Stimulated activated naive CD8-positive, alpha-beta T cell treated with anti-CD3 and anti-CD28 coated beads, Interleukin-15, amount 100 ng/mL, for 72 hours (primary cell): ENCODE measurements at places on chromosomes 2 and 18.

GRCh38 chr2:209790066-209790728, 18.6 kb downstream of the UNC80 start:
- no peak for DNase-seq

GRCh38 chr2:74525717-74526648, at the start of gene DQX1:
TSS of gene DQX1 (minus strand) at chr2:74526231. CDS start at chr2:74525729, 502 bp downstream.
- DNase-seq, result no peak

- DNase-seq, result no peak
Observed at GRCh38 chr2:109175350-109175678, 46.3 kb downstream of the SH3RF3 start.

GRCh38 chr2:159165048-159165447, 121.5 kb downstream of the WDSUB1 start:
- no peak for DNase-seq

DNA sequence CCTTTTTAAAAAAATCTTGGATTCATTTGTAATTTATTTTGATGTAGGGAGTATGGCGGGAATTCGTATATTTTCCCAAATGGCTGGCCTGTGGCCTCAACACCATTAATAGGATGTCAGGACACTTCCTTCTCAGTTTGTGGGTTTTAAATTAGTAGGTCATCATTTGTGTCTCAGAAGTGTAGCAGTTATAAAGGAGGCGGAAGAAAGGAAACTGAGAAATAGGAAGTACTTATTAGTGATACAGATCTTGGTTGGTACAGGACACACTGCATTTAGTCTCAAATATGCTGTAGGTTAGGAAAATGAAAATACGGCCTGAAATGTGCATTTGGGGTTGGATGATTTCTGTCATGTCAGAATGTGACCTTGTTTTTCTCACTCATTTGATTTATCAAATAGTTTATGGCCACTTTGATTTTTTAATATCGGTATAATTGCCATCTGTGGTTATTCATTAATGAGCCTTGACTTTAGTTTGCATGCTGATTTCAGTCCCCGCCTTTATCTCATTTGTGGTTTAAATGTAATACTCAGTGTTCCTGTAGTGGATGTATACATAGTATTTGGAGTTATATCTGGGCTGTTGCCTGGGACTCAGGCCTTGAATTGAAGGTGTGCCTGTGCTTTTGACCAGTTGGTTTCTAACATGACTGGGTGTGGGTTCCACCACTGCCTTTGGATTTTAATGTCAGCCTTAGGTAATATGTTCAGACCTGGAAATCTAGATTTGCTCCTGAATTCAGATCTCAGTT, 31.4 kb downstream of the ZCCHC2 start:
- DNase-seq, result no peak
